Activated T-helper 1 cell treated with anti-CD3 and anti-CD28 coated beads, Interleukin-12 subunit alpha, Interleukin-12 subunit beta, Interleukin-2, Interleukin-4 antibody, amounts not matched to agents 30 ng/mL and 10 ng/mL and 1 ng/mL, durations not matched to agents 14 hours and 24 hours and 36 hours (primary cell): ENCODE measurements at places on chromosomes 16 and 17. TPM values are rescaled to one million over a fixed set of nuclear protein-coding genes. Genes with fewer than 3 reads are reported as not detected.

DNA sequence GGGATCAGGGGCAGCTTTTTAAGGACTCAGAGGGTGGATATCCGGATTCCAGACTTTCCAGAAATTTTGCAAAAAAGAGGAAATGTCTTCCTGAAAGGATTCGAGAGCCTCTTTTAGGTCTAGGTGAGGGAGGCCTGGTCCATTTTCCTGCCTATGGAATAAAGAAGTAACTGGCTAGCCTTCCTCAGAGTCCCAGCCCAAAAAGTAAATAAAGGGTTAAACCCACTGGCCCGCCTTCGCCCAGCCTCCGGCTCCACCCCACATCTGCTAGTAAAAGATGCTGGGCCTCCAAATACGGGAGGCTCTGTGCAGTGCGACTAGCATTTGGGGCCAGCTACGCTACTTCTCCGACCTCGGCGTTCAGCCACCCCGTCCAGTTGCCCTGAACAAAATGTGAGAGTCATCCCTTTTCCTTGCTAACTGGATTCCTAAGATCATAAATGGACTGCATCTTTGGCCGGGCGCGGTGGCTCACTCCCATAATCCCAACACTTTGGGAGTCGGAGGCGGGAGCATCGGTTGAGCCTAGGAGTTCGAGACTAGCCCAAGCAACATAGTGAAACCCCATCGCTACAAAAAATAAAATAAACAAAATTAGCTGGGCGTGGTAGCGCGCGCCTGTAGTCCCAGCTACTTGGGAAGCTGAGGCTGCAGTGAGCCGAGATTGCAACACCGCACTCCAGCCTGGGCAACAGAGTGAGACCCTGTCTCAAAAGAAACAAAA lies 824 bp upstream of the MPP2 start:
- peak; percentile 15 for DNase-seq

- DNase-seq, result no peak
These were observed 342.2 kb upstream of the DYNLRB2 start for GRCh38 chr16:80198311-80199299.

The TUFM gene
- 261 and 264 TPM in 2 replicates for total RNA-seq

- no peak for DNase-seq
These were observed 388.2 kb upstream of the MAF start for GRCh38 chr16:79988721-79989220.

The HAP1 gene
- not detected in 2 replicates for total RNA-seq
